ENCODE measurements at places on chromosomes 1 and 21.

DNA sequence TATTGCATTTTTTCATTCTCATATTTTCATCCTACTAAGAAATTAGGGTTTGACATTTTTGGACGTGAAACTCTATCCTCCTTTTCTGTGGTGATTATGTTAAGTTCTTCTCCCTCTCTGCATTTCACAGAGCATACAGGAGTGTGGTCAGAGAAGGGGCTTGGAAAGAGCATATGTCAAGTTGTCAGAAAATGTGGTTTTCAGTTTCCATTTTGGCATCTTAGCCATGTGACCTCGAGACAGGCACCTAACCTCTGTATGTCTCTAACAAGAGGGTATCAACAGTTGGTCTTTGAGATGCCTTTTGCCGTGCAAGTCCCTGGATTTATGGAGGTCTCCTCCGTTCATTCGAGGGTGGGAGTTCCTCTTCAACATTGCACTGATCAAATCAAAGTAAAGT lies 140.7 kb downstream of the CYYR1 start:
- no peak for DNase-seq

GRCh38 chr1:156409439-156409838 lies 40.4 kb downstream of the RHBG start:
- no peak for DNase-seq

- peak; percentile 3 for DNase-seq
Observed at GRCh38 chr1:102434421-102434820, 437.7 kb upstream of the OLFM3 start.

- no peak for DNase-seq
Observed at GRCh38 chr21:45067462-45068285, 6.7 kb upstream of the ADARB1 start.

DNA sequence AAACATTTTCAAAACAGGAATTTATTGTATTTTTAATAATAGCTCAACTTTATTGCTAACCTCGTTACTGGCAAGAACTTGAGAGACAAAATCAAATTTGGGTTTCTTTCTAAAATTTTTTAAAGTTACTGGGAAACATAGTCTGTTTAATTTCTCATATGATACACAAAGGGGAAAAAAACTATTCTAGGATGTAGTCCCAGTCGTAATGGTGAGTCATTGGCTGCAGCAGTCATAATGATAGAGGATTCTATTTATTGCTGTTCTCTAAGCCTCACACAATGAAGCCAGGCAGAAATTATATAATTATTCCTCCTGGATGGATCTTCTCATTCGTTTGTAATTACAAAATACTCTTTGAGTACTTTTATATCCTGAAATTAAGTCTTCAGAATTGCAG lies 326.5 kb upstream of the SGIP1 start:
- DNase-seq = peak; percentile 48

GRCh38 chr1:2234762-2235113 lies 6.6 kb downstream of the SKI start:
- no peak for DNase-seq

DNA sequence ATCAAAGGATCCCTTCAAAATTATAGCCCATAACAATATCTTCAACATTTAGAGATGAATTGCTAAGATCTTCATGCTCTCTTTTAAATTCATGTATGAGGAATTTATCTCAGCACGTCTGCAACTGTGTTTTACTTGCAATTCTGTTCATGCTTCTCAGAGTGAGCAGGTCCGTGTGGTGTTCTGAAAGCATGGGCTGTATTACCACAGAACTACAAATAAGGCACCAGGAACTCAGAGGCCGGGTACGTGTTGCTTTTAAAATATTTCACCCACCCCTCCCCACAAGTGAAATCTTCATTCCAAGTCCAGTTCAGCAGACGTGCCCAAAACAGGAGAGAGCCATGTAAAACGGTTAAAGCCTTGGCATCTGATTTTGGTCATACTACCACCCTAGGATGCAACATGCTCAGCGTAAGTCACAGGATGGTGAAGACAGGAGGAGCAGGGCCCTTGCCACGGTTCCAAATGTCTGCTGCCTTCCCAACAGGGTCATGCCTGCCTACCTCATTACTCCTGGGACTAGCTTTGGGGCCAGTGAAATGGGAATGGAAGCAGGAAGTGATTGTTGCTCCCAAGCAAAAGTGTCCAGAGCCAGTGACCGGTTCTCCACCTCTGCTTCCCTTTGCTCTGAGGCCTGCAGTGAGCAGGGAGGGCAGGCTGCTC lies 133.7 kb downstream of the PTPN14 start:
- DNase-seq = no peak

GRCh38 chr1:225426395-225427234 lies 1.2 kb downstream of the LBR start:
- peak; percentile 41 for DNase-seq

DNA sequence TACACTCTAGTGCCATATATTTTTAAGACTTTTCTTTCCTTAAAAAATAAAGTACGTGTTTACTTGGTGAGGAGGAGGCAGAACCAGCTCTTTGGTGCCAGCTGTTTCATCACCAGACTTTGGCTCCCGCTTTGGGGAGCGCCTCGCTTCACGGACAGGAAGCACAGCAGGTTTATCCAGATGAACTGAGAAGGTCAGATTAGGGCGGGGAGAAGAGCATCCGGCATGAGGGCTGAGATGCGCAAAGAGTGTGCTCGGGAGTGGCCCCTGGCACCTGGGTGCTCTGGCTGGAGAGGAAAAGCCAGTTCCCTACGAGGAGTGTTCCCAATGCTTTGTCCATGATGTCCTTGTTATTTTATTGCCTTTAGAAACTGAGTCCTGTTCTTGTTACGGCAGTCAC lies 25.2 kb downstream of the PSEN2 start:
- DNase-seq = no peak

All from tongue (tissue), 3 donors.